CD4-positive, alpha-beta T cell treated with Interleukin-6 for 4 hours (primary cell): ENCODE measurements at places on chromosomes 13 and 19.

DNA sequence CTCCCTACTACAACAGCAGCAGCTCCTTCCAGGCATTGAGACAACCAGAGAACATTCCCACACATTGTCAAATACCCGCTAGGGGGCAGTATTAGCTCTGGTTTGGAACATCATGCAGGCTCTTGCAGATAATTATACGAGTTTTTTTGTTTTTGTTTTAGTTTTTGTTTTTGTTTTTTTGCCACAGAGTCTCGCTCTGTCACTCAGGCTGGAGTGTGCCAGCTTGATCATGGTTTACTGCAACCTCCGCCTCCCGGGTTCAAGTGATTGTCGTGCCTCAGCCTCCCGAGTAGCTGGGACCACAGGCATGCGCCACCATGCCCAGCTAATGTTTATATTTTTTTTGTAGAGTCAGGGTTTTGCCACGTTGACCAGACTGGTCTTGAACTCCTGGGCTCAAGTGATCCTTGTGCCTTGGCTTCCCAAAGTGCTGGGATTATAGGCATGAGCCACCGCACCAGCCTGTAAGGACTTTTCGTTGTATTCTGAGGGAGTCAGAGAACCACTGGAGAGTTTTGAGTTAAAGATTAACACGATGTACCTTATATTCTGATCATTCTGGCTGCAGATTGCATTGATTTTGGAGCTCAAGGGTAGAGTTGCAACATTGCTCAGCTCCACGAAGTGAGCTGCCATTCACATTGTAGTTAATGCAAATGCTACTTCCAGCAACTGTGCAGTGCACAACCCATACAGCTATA is 41.7 kb upstream of the CEACAM20 start:
- peak; percentile 52 for DNase-seq

DNA sequence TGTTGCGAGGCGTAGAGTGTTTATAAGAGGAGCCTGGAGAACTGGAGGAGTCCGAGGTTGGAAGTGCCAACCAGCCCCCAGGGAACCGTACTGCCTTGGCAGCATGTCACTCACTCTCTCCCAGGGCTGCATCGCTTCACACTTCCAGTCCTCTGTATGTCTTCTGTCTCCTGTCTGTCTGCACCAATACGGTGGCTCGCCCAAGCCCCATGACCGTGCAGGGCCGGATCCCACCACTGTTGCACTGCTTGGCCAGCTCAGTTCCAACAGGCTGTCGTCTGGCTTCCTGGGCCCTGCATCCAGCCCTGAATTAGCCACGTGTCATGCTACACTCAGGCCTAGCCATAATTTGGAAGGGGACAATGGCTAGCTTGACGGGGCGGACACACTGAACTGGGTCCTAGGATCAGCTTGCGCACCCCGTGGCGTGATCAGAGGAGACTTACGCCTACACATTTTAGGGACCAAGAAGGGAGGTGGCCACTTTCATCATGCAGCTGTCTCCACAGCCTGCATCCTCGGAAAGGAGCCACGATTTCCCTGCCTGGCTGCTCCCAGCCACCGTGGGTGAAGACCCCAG is 147.1 kb downstream of the URI1 start:
- DNase-seq = no peak

- peak; percentile 65 for DNase-seq
These were observed 822 bp upstream of the ZNF274 start for GRCh38 chr19:58181902-58182576.

- no peak for DNase-seq
These were observed 941 bp downstream of the DUS3L start for GRCh38 chr19:5789886-5790558.

- DNase-seq = no peak
These were observed 578.5 kb upstream of the PCDH20 start for GRCh38 chr13:61994174-61994573.

DNA sequence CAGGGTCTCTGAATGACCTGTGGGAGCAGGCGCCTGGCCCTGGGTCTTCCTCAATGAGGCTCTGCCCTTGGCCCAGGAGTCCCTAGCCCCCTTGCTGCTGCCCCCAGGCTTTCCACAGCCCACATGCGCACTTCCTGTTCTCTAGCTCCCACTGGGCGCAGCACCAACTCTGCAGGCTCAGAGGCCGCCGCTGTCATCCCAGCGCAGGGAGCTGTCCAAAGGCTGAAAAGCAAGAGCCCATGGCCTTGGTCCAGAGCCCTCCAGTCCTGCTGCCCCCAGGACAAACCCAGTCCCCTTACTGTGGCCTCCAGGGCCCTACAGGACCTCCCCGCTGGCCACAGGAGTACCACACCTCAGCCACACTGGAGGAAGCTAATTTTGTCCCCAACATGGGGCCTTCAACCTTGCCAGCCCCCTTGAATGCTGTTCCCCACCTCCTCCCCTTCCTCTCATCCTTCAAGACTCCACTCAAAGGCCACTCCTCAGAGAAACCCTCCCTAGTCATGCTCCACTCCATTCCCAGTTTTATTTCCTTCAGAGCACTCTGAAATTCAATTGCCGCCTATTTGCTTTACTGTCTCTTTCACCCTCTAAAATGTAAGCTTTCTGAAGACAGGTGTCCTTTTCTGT is 8.0 kb upstream of the POU2F2 start:
- DNase-seq = peak; percentile 32

- no peak for DNase-seq
These were observed 41.6 kb downstream of the NDFIP2 start for GRCh38 chr13:79522583-79522982.

DNA sequence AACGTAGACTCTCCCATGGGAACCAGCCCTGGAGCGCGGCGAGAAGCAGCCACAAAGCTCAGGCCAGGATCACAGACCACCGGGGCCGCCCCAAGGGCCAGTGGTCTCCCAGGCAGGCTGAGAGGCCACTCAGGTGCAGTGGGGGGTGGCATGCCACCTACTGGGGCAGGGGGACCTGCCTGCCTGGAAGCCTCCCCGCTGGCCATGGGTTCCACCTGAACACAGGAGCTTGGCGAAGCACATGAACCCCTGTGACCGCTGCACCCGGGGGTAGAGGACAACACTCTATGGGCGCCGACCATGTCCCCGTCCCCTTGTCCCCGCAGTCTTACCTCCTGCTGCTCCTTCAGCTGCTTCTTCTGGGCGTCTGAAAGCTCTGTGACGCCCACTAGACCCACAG is 6.8 kb upstream of the TM6SF2 start:
- DNase-seq = no peak

DNA sequence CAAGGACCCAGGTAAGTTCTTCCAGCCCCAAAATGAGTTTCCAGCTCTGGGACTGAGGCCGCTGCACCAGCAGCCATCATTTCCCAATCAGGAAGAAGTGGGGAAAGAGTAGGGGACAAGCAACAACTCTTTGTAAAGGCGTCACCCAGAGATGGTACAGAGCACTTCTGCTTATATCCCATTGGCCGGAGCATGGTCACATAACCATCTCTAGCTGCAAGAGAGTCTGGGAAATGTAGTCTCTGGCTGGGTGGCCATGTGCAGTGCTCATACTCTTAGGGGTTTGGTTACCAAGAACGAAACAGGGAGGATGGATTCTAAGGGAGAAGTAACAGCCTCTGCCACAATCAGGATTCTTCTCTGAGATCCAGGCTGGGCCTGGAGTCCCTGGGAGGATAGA is 26.3 kb downstream of the CKM start:
- no peak for DNase-seq

DNA sequence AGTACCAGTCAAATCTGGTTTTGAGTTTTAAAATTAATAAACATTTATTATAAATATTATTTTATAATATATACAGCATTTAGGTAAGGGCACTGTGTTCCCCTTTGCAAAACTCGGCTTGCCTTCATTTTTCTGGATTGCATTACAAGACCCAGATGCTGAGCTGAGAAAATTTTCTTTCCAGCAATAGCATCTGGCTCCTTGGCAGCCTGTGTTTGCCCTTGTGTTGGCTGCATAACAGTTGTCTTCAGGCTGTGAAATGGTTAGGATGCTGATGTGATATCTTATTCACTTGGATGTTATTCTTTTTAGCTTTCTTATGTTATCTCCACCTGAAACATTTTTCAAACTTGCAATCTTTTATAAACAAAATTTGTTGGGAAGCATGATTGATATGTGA is 784.4 kb downstream of the DACH1 start:
- no peak for DNase-seq

- no peak for DNase-seq
These were observed 51.6 kb downstream of the USP12 start for GRCh38 chr13:27120011-27120410.

DNA sequence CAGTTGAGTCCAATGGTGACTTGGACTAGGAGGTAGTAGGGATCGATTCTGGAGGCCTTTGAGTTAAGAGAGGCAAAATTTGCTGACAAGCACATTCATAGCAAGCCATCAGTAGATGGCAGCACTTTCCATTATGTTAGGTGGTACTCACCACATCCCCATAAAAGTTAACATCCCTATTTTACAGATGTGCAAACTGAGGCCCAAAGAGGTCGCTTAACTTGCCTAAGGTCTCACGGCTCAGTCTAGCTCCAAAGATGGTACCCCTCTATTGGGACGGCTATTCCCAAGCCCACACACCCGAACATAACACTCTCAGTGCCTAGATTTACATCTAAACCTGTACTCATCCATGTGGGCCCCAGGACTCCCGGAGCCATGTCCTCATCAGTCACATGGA is 21.5 kb upstream of the FOSB start:
- peak; percentile 31 for DNase-seq

DNA sequence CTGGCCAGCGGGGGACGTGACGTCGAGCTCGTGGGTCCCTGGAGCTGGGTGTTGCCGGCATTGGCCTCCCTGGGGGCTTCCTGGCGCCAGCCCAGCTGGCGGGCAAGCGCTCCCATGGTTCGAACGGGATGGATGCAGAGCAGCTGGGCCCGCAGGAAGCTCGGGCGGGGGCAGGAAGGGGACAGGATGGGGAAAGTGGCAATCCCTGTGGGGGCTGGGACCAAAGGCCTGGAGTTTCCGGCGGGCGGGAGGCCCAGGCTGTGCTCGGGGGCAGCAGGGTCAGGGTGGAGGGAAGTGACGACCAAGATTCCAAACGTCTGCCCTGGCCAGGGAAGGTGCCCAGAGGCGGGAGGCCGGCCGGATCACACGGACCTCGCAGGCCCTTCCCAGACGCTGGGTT is 19.3 kb downstream of the PALM start:
- no peak for DNase-seq

GRCh38 chr13:51781246-51782022 is 22.5 kb downstream of the DHRS12 start:
- DNase-seq = peak; percentile 10

DNA sequence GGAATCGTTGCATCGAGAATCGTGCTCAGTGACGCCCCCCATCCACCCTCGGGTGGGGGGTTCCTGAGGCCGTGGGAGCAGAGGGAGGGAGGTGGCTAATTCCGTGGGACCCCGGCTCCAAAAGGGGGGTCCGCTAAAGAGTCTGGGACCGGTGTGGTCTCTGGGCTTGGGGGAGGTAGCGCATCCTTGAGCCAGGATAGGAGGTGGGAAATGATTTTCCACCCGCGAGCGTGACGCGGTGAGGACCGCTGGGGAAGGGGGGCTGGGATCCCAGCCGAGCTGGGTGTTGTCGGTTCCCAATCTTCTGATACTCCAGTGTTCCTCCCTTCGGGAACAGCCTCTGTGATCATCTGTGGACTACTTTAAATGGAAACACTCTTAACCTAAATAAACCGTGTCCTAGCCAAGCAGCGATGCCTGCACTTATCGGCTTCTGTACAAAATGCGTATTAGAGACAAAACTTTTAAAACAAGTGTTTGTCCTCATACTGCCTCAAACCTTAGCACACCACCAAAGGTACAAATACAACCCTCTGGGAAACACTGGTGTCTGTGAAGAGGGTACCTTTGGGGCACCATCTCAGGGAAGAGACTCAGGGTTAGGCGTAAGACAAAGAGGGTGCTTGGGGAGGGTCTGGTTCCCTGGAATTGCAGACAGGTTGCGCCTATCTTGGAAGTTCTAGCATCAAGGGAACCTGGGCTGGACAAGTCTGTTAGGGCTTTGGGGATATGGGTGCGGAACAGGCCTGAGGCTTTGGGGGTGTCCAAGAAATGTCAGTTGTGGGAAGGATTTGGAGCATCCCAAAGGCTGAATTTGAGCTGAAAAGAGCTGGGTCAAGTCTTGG is 16.0 kb downstream of the KCNC3 start:
- no peak for DNase-seq

DNA sequence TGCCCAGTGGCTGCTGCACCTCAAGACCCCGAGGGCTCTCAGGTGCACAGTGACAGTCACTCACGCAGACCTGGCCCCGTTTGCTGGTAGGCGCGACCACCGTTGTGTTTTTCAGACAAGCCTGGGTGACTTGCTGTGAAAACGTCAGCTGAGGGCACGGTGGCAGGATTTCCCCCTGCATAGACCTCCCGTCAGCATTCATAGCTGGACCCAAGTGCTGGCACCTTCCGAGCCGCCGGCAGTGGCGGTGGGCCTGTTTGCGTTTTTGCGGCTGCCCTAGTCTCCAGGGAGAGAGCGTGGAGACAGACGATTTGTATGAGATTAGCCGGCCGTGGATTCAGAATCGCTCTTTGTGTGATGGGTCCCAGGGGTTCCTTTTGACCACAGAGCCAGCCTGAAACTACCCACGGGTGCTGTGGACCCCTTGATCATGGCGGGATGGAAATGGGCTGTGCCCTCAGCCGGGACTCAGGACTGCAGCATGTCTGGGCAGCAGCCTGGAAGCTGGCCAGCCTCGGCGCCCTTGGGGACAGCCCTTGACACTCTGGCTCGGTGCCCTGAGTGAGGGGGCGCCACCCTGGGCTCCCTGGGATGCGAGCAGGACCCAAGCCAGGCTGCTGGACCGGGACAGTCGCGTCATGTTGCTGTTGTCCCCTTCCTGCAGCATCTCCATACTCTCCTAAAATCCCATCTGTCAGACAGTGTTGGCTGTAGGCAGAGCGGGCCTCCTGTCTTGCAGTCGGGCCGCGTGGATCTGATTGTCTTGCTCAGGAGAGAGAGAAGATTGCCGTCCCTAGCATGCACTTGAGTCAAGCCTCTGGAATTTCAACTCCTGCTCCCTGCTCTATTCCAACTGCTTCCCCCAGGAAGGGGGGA is 8.6 kb downstream of the KDM4B start:
- no peak for DNase-seq

DNA sequence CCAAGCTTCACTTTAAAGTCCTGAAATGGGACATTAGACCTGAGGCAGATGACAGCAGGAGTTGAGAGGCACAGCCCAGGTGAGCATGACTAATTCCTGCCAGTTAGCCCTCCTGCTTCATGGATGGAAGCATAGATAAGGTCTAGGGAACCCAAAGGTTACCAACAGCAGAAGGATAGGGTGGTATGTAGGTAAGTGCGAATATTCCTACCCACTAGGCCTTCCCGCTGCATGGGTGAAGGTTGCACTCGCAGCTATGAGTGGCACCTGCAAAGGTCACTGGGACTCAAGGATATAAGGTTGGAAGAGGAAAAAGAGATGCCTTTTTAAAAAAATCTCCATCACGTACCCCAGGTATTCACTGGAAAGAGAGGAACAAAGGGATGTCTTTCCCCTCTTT is 12.2 kb upstream of the MLLT1 start:
- no peak for DNase-seq
